ENCODE measurements at places on chromosomes 12 and 14.

DNA sequence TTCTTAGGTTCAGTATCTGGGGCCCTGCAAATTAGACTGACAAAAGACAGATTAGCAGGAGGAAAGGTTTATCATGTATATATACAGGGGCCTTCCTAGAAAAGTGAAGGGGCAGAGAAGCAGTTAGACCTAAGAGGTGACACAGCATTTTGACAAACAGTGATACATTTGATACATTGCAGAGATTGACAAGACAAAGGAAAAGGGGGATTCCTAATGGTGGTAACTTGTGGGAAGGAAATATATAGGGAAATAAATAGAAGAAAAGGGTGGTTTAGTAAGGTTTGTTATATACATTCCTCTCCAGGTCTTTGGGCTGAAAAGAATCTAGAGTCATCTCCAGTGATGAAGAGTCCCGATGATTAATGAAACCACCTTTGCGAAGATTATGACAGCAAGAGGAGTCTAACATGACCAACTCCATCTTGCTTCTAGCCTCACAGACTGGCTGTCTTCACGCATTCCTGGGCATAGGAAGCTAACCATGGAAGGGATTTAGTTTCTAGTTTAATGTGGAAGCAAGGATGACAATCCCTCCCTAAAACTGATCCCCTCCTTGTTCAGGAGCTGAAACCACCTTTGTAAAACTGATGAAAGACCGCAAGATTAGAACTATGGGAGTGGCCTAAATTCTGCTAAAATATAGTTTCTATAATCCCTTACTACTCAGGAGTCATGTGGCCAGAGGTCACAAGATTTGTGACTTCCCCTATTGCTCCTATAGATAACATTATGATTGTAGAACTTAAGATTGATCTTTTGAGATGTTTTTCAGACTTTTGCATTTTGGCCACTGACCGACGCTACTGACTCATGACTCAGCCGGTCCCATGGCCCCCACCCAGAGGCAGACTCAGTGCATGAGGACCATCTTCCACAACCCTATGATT is 31.1 kb upstream of the CPM start:
- no peak for DNase-seq

DNA sequence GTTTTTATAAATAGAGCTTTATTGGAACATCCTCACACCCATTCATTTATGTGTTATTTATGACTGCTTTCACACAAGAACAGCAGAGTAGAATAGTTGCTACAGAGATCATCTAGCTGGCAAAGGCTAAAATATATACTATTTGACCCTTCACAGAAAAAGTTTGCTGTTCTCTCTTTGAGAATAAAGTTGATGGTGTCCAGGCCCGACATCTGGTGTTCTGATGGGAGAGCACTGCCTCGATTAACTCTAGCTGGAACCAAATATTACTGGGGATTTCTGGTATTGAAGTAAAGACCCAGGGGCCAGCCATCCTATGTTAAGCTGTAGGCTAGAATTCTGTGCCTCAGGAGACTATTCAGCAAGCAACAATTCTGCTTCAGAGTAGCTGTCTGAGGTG is 21.8 kb downstream of the FAM234B start:
- no peak for DNase-seq

DNA sequence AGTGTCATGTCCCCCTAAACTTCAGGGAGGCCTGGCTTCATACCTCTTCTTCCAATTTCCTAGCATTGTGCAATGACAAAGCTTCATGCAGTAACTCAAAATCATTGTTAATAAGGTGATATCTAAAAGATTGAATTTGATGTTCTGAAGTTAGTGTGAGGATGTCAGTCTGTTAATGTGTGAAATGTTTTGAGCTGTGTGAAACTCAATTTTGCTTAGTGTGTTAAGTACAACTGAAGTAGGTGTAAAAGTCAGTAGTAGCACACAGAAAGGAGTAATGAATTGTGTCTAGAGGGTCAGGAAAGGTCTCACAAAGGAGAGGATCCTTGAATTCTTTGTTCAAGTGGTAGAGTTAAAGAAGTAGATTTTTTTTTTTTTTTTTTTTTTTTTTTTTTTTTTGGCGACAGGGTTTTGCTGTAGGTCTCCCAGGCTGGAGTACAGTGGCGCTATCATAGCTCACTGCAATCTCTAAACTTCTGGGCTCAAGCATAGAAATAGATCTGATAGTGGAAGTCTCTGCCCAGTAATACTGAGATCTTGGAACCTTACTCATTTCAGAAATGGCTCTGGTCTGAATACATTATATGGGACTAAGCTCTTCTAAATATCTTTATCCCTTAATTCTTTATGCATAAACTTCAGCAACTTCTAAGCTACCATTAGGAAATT is 63.9 kb downstream of the FUT8 start:
- no peak for DNase-seq

GRCh38 chr12:82619644-82620043 is 67.1 kb upstream of the TMTC2 start:
- no peak for DNase-seq

DNA sequence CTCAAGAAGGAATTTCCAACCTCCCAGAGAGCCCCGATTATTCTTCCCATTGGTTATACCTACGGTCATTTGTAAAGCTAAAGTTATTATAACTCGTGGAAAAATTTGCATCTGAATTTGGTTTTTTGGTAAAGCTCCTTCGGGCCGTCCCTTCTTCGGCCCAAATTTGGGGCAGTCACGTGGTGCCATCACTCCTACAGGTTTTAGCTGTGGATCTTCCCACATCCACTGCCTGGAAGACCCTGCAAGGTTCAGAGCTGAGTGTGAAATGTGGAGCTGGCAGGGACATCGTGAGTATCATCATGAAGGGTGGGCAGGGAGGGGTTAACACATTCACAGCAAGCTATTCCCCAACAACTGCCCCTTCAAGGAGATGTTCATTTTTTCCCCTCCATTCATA is 105.7 kb downstream of the NT5DC3 start:
- no peak for DNase-seq

All from muscle of arm (tissue), 14 donors.